ENCODE measurements at places on chromosomes 7 and 10. TPM values are rescaled to one million over a fixed set of nuclear protein-coding genes. Genes with fewer than 3 reads are reported as not detected.

Gene SYCE1
- total RNA-seq = 0.48 TPM

Gene TEX36
- total RNA-seq = not detected

Gene TMEM140
- 32.4 TPM for total RNA-seq

Gene CC2D2B
- total RNA-seq = 12.2 TPM

Gene KIAA1217
- total RNA-seq = 18.3 TPM

GRCh38 chr10:11581213-11581612 is 30.2 kb downstream of the USP6NL start:
- no peaks in the 10 kb centered on the region for H3K27me3 ChIP-seq
- H3K4me1 ChIP-seq = no peaks in the 10 kb centered on the region
- no peaks in the 10 kb centered on the region for H3K36me3 ChIP-seq
- H3K27ac ChIP-seq = no peak overlapping the region

DNA sequence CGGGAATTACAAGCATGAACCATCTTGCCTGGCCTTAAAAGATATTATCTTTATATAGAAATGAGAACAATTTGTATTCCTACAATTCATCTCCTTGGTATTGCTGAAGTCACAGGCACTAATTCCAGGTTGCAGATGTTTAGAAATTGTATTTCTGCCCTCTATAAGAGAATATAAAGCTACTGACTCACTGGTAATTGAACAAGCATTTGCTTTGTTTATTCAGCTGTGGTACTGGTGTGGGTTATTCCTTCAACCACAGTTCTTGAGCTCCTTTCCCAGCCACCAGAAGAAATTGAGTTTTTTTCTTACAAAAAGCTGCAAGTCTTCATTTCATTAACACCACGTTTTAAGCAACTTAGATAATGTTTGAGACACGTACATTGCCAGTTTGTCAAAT is 29.0 kb upstream of the MPP7 start:
- no peak overlapping the region for H3K27ac ChIP-seq
- H3K4me1 ChIP-seq = no peaks in the 10 kb centered on the region
- DNase-seq = no peak

GRCh38 chr7:63900394-63901203 is 98.0 kb upstream of the ZNF722 start:
- no peaks in the 10 kb centered on the region for H3K4me1 ChIP-seq
- H3K27me3 ChIP-seq = no peaks in the 10 kb centered on the region
- H3K27ac ChIP-seq = no peak overlapping the region
- H3K36me3 ChIP-seq = no peaks in the 10 kb centered on the region

- no peak overlapping the region for H3K27ac ChIP-seq
- H3K4me1 ChIP-seq = no peaks in the 10 kb centered on the region
- H3K4me3 ChIP-seq = no peak overlapping the region
- H3K27me3 ChIP-seq = no peaks in the 10 kb centered on the region
These were observed 76.9 kb downstream of the GALNT17 start for GRCh38 chr7:71208881-71209280.

DNA sequence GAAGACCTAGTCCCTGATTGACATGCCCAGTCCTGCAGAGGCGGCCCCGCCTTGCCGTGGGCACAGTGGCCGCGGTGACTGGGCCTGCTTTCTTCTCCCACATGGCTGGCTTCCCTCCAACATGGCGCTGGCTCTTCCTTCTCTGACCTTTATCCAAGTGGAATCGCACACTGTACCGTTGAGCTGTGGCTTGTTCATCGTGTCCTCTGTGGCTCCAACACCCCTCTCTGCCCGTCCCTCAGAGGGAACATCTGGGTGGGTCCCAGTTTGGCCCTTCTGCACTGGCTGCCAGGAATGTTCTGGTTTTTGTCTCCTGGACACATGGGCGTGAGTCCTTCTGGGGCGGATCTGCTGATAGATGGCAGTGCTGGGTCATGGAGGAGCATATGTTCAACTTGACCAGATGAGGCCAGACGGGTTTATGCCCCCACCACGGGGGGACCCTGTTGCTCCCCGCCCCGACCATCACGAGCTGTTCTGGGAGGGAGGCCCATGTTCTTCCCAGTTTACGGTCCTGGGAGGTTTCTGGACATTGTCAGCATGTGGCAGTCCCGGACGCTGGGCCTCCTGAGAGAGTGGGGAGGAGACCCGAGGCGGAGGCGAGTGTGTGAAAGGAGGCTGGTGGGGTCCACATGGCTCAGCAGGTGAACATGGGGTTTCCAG is 63.5 kb downstream of the LHPP start:
- H3K27me3 ChIP-seq = no peaks in the 10 kb centered on the region
- H3K27ac ChIP-seq = no peak overlapping the region
- H3K36me3 ChIP-seq = no peaks in the 10 kb centered on the region
- H3K4me1 ChIP-seq = no peaks in the 10 kb centered on the region
- H3K4me3 ChIP-seq = no peak overlapping the region
- peak; percentile 69 for DNase-seq

DNA sequence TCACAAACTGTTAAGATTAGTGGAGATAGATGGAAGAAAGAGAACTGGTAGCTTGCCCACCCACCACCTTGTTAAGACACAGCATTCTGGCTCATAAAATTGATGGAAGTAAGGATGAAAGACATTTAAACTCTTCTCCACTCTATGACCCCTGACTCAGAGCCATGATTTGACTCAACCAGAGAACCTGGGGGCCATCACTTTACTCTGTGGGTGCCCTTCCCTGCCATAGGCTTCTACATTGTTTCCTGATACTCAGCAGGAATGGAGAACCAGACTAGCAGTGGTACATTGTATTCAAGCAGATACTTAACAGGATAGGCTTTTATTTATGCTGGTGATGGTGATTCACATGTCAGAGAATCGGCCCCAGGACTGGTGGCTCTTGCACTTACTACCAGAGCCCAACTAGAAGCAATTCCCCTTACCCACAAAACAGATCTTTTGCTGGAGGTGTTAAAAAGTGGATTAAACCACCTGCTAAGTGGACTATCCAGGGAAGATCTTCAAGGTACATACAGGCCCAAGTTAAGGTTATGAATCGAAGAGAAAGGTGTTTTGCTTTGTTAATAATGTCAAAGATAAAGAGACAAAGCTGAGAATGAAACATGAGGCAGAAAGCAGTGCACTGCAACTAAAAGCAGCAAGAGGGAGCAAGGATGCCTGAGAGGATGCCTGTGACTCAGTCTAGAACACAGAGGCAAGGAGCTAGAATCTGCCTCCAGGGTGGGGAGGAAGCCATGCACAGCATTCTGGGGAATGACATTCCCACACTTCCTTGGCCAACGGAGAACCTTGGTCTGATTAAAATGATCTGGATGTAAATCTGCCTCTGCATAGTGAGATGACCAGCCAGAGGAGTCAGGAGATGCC is 36.0 kb upstream of the GLI3 start:
- no peaks in the 10 kb centered on the region for H3K27me3 ChIP-seq
- no peak overlapping the region for H3K4me3 ChIP-seq
- H3K36me3 ChIP-seq = no peaks in the 10 kb centered on the region
- H3K27ac ChIP-seq = no peak overlapping the region
- no peak for DNase-seq
- no peaks in the 10 kb centered on the region for H3K4me1 ChIP-seq

- DNase-seq = no peak
- H3K4me1 ChIP-seq = no peaks in the 10 kb centered on the region
- H3K27me3 ChIP-seq = no peaks in the 10 kb centered on the region
- H3K4me3 ChIP-seq = no peak overlapping the region
- no peak overlapping the region for H3K27ac ChIP-seq
These were observed 17.4 kb downstream of the IRF5 start for GRCh38 chr7:128954830-128955802.

GRCh38 chr10:89503151-89503550 is 32.2 kb downstream of the SLC16A12 start:
- no peaks in the 10 kb centered on the region for H3K27me3 ChIP-seq
- no peaks in the 10 kb centered on the region for H3K36me3 ChIP-seq
- H3K27ac ChIP-seq = no peak overlapping the region
- no peaks in the 10 kb centered on the region for H3K4me1 ChIP-seq
- no peak overlapping the region for H3K4me3 ChIP-seq

DNA sequence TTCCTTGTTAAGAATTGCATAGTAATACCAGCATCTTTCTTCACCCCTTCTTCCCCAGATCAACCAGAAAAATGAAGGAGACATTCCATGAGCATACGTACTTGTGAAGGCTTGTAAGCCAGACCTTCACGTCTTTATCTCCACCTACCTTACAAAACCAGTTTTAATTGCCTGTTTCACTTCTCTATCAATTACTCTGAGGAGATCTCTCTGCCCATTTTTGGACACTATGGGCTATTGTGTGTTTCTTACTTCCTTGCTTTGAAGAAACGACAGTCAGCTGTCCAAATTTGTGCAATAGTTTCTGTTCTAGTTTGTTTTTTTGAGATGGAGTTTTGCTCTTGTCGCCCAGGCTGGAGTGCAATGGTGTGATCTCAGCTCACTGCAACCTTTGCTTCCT is 349.7 kb upstream of the MBL2 start:
- no peaks in the 10 kb centered on the region for H3K4me1 ChIP-seq
- H3K27ac ChIP-seq = no peak overlapping the region
- DNase-seq = no peak
- no peaks in the 10 kb centered on the region for H3K27me3 ChIP-seq

DNA sequence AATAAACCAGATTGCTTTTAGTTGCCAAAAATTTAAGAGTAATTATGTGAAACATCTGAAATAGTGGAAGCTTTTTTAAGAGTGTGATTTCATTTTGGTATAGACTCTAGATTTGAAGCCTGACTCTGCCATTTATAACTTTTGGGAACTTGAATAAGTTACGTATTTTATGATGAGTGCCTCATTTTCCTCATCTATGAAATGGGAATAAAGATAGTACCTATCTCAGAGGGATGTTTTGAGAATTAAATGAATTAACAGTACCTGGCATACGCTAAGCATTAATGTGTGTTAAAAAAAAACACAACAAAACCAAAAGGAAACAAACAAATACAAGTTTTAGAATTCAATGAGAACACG is 12.9 kb downstream of the PRKAR2B start:
- H3K27ac ChIP-seq = no peak overlapping the region
- H3K4me3 ChIP-seq = no peak overlapping the region
- no peak for DNase-seq

- H3K4me1 ChIP-seq = no peaks in the 10 kb centered on the region
- peak overlapping the region; percentile 98 for H3K4me3 ChIP-seq
- no peaks in the 10 kb centered on the region for H3K36me3 ChIP-seq
- H3K27ac ChIP-seq = peak overlapping the region; percentile 98
- H3K27me3 ChIP-seq = no peaks in the 10 kb centered on the region
These were observed 2.2 kb downstream of the MAFK start for GRCh38 chr7:1532456-1533254.

GRCh38 chr10:79020015-79020491 is 48.7 kb upstream of the ZMIZ1 start:
- H3K36me3 ChIP-seq = no peaks in the 10 kb centered on the region
- H3K4me1 ChIP-seq = no peaks in the 10 kb centered on the region
- H3K27me3 ChIP-seq = no peaks in the 10 kb centered on the region
- DNase-seq = peak; percentile 45

DNA sequence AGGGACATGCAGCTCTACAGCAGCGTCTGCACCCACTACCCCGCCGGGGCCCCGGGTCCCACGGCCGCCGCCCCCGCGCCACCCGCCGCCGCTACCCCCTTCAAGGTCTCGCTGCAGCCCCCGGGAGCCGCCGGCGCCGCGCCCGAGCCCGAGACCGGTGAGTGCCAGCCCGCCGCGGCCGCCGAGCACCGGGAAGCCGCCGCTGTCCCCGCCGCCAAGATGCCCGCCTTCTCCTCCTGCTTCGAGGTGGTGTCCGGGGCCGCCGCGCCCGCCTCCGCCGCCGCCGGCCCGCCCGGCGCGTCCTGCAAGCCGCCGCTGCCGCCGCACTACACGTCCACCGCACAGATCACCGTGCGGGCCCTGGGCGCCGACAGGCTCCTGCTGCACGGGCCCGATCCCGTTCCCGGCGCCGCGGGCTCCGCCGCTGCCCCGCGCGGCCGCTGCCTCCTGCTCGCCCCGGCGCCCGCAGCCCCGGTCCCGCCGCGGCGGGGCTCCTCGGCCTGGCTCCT is 631 bp downstream of the OTUD1 start:
- no peak for DNase-seq
- no peaks in the 10 kb centered on the region for H3K27me3 ChIP-seq
- H3K36me3 ChIP-seq = no peaks in the 10 kb centered on the region
- peak overlapping the region; percentile 97 for H3K4me3 ChIP-seq
- H3K27ac ChIP-seq = peak overlapping the region; percentile 72

DNA sequence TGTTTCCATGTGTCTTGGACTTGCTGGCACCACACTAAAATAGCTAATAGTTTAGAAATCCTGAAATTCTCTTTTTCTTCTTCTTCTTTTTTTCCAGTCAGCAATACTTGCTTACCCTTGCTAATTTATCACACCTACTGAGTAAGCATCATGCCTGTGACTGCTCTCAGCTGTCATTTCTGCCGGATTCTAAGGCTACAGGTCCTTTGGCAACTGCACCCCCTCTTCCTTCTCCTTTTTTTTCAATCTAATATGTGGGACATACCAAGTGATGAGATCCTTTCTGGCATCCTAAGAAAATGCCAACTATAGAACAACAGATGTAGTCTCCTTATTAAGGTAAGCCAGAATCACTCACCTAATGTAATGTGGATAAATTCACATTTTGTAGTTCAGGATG is 444.7 kb downstream of the MAGI2 start:
- no peaks in the 10 kb centered on the region for H3K36me3 ChIP-seq
- H3K27ac ChIP-seq = no peak overlapping the region
- H3K4me3 ChIP-seq = no peak overlapping the region
- H3K27me3 ChIP-seq = no peaks in the 10 kb centered on the region
- no peak for DNase-seq

DNA sequence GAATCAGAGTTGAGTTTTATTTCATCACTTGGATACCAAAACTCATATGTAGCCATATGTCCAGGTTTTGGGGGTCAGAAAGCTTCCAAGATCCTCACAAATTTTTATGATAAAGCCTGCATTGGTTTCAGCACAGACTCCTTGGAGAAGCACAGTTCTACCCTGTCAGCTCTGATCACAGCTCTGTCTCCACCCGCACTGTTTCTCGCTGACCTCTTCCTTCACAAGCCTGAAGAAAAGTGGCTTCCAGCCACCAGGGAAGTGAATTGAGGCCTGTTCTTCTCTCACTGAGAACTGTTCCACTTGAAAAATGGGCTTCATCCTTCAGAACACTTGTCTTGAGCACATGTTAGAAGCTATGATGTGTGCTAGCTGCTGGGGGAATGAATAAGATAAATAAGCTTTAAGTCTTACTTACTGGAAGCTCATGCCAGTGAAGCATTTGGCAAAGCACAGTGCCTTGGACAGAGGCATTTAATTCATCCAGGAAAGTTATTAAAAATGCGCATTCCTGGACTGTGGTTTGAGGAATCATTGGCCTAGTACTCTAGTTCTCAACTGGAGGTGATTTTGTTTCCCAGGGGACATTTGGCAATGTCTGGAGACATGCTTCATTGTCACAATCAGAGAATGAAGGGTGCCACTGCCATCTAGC is 133.6 kb downstream of the BMPER start:
- no peak overlapping the region for H3K4me3 ChIP-seq
- H3K27ac ChIP-seq = no peak overlapping the region
- no peaks in the 10 kb centered on the region for H3K27me3 ChIP-seq
- no peak for DNase-seq
- no peaks in the 10 kb centered on the region for H3K36me3 ChIP-seq

DNA sequence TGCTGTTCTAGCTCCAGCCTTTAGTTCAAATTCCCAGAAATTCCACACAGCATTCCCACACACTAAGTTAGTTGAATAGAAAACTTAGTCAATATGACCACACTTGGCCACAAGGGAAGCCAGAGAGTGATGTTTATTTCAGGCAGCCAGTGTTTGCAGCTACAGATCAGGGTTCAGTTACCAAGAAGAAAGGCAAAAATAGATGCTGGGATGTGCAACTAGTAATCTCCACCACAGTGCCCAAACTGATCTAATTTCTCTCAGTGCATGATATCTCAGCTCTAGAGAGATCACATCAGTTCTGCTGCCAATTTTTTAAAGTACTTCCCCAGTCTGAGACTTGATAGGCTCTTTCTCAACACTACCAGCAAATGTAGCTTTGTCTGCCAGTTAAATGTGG is 17.6 kb downstream of the SLF2 start:
- H3K4me3 ChIP-seq = no peak overlapping the region
- no peaks in the 10 kb centered on the region for H3K27me3 ChIP-seq
- peaks cover 8% of the 10 kb centered on the region for H3K36me3 ChIP-seq
- no peak for DNase-seq
- no peak overlapping the region for H3K27ac ChIP-seq
- no peaks in the 10 kb centered on the region for H3K4me1 ChIP-seq

Measured in aorta (tissue), 5 donors.